T-helper 1 cell (primary cell): ENCODE measurements at places on chromosomes 11 and 22.

DNA sequence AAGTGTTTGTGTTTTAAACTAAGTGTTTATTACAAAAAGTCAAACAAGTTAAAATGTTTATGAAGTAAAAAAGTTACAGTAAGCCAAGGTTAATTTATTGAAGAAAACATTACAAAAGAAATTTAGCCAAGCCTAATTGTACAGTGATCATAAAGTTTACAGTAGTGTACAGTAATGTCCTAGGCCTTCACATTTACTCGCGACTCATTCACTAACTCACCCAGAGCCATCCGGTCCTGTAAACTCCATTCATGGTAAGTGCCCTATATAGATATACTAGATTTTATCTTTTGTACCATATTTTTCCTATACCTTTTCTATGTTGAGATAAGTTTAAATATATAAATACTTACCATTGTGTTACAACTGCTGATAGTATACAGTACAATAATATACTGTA is 481.8 kb upstream of the TENM4 start:
- no peak for DNase-seq

GRCh38 chr11:75264971-75265370 is 24.4 kb downstream of the TPBGL start:
- no peak for DNase-seq

DNA sequence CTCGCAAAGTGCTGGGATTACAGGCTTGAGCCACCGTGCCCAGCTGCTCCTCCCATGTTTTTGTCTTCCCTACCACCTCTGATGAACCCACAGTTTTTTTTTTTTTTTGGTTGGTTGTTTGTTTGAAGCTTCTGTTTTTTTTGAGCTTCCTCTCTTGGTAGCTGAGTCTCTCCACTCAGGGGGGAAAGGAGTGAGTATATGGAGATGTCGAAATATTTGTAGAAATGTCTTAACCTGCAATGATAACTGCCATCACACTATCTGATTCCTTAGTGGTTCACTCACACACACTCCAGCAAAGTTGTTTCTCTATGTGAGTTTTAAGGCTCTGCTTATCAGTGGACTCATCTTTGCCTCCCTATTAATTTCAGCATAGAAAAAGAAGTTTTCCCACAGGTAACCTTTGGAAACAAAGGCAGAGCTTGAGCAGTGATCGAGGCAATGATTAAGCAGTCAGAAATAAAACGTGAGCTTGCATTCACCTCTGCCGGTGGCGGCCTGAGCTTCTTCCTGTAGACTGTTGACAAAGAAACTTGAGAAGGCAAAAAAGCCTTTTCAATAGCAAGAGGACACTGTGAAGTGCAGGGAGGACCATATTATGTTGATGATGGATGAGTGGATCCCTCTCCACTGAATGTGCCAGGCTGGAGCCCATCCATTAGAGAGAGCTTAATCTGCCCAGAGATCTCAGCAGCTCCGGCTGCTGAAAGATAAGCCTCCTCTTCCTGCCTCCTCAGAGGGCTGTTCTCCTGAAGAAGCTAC is 29.0 kb upstream of the RASSF10 start:
- DNase-seq, result no peak

GRCh38 chr11:77073328-77074001 is 6.7 kb downstream of the CAPN5 start:
- no peak for DNase-seq

GRCh38 chr11:95277868-95278267 is 46.9 kb upstream of the SESN3 start:
- no peak for DNase-seq

- peak; percentile 19 for DNase-seq
These were observed 76.6 kb upstream of the UCP3 start for GRCh38 chr11:74085542-74085892.

- DNase-seq, result no peak
These were observed 499.3 kb upstream of the TENM4 start for GRCh38 chr11:79940165-79940564.

DNA sequence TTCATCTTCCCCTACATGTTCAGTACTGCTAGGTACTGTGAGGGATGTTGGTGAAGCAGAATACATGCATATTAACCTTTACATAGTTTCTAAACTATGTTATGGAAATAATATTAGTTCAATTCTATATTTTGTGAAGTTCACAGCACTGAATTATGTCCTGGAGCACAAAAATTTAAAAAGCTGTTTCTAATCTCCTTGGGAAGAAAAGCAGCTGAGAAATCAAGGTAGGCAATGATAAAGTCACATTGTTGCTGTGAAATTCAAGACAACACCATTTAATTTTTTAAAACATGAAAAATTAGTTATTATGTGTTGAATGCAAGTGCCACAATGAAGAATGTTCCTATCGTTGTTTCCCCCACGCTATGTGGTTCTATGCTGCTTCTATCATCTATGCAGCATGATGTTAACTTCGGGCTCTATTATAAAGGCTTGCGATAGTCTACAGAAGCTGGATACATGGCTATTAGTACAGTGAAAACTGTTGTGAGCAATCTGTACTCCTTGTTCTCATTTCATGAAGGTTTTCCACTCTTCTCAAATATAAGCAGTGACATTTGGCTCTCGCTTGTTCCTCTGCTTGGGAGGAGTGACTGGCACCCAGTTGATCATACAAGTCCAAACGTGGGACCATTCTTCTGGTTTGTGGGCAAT is 164.3 kb downstream of the AASDHPPT start:
- no peak for DNase-seq

DNA sequence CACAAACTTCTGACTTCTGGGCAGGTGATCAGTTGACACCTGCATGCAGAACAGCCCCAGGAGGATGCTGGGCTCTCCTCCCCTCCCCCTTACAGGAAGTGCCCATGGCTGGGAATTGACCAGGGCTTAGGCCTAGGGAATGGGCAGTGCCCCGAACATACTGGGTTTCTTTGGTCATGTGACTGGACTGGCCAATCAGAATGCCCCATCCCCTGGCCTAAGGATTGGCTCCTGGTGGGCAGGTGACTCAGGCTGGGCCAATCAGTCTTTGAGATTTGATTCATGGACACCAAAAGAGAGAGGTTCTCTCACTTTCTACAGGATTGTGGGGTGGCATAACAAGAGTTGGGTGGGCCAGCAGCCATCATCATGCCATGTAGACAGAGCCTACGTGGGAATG is 37.1 kb downstream of the MCM5 start:
- DNase-seq, result no peak

DNA sequence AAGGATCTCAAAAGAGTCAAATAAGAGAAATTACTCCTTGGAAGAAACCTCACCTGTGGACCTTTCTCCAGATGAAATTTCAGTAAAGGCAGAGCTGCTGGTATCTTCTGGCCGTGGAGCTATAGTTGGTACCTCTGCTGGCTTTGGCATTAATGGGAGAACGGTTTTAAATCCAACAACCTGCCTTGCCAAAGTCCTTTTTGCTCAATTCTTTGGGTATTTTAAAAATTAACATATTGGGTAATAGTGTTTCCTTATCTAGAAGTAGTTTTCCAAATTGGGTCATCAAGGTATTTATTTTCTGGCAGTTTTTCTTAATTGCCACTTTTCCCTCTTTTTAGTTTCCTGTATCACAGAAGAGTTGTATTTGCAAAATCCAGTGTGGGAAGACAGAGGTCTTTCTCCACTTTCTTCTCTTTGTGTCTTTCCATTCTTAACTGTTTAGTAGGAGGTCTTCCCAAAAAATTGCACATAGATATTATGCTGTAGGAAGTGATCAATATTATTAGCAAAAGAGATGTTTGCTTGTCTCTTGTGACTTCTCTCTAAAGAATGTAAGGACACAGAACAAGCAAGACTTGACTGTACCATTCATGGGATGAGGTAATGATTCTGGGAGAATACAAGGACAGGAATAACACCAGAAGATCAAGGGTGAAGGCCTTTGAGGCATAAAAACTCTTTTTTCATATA is at the start of gene SAA4:
Gene SAA4 (minus strand): TSS at position 139 of the 693 bp plus-strand sequence. CDS start 876 bp downstream, outside the sequence.
- DNase-seq, result no peak

GRCh38 chr22:38468443-38469305 is 778 bp downstream of the KDELR3 start:
- no peak for DNase-seq
